GM12864 (cell line): ENCODE measurements at places on chromosomes 16 and 17.

DNA sequence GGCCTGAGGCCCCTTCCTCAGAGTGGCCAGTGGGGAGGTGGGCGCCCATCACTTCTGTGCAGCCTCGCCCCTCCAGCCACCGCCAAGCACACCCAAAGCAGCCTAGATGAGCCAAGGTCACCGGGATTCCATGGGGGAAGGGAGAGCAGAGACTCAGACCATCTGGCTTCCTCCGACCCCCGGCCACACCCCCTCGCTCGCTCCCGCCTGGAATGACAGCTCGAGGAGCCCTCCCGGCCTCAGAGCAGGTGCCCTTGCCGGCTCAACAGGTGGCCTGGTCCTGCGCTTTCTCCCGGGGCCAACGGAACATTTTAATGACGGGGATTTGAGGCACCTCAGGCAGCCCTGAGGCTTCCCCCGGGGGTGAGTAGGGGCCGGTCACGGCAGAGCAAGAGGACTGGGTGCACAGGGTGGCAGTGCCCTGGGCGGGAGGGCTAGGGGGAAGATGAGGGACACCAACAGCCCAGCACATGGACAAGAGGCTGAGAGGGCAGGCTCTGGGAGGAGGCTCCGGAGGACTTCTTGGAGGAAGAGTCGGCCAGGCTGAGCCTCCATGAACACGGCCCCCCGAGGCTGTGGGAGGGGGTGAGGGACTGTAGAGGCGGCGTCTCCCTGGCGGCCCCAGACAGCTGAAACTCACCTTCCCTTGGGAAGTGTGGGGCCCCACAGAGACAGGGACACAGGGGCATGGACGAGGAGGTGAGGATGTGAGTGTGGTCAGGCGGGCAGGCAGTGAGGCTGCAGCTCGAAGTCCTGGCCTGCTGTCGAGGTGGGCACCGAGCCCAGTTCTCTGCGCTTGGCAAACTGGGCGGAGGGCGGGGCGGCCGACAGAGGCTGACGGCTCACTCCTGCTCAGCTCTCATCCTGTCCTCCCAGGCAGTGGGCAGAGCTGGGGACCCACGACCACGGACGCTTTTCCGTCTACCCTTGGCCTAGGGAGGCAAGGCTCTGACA lies 12.5 kb upstream of the C1QTNF8 start:
- DNase-seq, result no peak

DNA sequence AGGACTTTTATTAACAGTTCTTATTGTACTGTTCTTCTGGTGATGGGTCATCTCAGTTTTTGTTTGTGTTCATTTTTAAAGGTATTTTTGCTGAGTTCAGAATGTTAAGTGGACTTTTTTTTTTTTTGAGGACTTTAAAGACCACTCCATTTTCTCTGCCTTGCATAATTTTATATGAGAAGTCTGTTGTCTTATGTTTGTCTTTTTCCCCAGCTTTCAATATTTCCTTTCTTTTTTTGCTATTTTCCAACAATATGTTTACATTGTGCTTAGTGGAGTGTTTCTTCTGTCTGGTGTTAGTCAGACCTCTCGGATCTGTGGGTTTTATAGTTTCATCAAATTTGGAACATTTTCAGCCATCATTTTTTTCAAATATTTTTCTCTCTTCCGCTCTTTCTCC lies 290.0 kb upstream of the TNRC6C start:
- no peak for DNase-seq

GRCh38 chr16:86522634-86523033 lies 12.3 kb downstream of the FOXF1 start:
- no peak for DNase-seq

DNA sequence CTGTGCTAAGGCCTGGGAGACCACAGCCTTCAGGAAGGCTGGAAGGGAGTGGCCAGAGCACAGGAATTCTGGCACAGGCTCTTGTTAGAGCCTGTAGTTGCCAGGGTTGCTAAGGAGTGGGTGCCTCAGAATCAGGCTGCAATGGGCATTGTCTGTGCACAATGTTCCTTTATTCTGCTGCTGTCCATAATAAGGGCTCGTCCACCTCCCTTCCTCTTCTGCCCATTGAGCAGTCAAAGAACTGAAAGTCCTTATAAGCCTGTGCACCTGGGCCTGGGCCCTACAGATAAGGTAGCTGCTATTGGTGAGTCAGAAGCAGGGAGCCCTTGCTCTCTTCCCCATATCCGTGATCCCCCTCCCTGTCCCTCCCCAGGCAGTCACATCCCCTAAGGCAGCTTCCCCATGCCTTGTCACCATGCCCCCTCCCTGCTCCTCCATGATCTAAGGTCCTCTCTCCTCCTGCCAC lies 5.4 kb upstream of the CNGB1 start:
- DNase-seq, result no peak

DNA sequence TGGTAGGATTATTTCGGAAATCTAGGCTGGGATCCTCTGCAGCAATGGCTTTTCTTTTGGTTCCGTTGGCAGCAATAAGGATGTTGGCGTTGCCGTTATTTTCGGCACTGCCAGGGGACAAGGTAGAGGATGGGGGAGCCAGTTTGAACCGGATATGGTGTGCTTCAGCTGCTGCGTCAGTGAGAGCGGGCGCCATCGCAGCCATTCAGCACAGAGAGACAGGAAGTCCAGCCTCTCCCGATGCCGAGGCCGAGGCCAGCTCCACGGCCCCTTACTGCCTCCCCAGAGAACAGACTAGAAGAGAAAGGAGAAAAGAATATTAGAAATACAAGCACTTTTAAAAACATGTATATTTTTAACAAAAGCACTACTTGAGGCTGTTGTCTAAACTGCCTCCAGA lies 21.3 kb downstream of the KANSL1 start:
- DNase-seq, result no peak

GRCh38 chr16:57736419-57737351 lies 1.1 kb downstream of the KATNB1 start:
- no peak for DNase-seq

DNA sequence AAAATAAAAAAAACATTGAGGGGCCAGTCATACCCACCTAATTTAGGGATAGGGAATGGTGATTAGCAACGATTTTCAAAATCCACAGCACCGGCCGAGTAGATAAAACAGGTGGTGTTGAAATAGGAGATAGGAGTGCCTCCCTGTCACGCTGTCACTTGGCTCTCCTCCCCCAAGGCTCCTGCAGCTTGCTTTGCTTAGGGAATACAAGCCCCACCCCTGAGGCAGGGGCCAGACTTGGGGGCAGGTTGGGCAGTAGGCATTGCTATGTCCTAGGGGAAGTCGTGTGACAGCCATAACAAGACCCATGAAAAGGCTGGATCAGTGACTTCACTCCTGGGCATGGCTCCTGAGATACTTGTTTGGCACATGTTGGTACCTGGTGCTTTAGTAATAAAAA lies 25.8 kb downstream of the POLR2A start:
- DNase-seq, result no peak
